ENCODE measurements at places on chromosomes 4 and X.

- DNase-seq, result no peak
Observed at GRCh38 chr4:94689155-94689860, 68.4 kb upstream of the BMPR1B start.

DNA sequence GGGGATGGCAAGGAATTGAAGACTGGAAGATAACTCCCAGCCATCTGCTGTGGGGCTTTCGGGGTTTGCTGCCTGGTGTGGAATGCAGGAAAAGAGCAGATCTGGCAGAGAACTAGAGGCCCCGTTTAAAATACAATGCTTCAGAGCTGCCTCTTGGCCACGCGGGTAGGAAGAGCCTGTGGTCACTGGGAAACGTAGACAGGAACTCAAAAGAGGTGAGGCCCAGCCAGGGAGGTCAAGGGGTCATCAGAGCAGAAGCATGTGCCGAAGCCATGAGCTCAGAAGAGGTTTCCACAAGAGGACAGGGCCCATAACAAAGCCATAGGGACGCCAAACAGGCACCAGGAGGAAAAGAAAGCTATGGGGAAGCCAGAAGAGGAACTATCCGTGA is 14.5 kb upstream of the STS start:
- peak; percentile 21 for DNase-seq

DNA sequence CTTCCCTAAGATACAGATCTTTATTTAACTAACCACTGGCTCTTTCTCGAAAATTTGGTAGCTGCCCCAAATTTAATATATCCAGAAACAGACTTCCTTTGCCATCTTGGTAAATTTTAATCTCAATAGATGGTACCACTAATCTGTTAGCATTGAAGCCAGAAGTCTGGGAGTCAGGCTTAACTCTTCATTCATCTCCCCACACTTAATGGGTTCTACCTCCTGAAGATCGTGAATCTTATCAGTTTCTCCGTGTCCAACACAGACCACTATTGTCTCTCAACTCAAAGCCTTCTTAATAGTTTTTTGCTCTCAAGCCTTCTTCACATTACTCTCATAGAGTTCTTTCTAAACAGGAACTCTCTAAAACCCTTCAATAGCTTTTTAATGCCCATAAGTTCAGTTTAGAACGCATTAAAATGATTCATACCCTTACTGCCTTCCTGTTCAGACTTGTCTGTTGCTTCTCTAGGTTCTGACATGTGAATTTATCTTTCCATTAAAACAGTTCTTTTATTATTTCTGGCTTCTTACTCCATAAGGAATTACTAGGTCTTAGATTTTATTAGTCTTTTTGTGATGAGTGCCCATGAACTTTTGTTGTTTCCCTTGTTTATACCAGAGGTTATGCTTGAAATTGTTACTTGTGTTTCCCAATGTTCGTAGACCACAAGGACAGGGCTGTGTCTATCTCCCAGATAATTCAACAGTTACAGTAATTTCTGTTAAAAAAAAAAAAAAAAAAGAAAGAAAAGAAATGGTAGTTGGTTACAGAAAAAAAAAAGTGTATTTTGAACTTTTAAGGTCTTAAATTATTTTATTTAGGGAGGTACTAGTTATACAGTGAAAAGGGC is 54.7 kb downstream of the SMARCAD1 start:
- DNase-seq, result peak; percentile 23

- no peak for DNase-seq
Observed at GRCh38 chr4:94828882-94829281, 71.1 kb downstream of the BMPR1B start.

DNA sequence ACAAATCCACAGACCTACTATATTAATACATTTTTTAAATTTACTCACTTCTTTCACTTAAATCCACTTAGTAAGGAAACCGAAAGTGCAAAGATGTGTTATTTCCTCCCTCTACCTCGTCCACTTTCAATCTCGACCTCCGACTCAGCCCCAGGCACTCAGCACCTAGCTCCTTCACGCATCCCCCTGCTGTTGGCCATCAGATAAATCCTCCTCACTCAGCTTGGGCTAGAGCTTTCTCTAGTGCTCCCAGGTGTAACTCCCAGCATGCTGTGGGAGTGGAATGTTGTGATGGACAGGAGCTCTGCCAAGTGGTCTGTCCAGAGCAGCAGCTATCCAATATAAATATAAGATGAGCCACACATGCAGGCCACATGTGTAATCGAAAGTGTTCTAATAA is 26.7 kb upstream of the TEC start:
- DNase-seq, result no peak

GRCh38 chrX:7083021-7083420 is 64.5 kb upstream of the STS start:
- DNase-seq, result no peak
